ENCODE measurements at places on chromosomes 2 and 18. TPM values are rescaled to one million over a fixed set of nuclear protein-coding genes. Genes with fewer than 3 reads are reported as not detected.

Gene HPCAL1
- total RNA-seq: 144 TPM

Gene FAM228A
- total RNA-seq: not detected

Gene ACVR1
- 41.4 TPM for total RNA-seq

Gene TMEM247
- not detected for total RNA-seq

Gene KCNIP3
- 15.6 TPM for total RNA-seq

Gene CABYR
- total RNA-seq: 3.0 TPM

DNA sequence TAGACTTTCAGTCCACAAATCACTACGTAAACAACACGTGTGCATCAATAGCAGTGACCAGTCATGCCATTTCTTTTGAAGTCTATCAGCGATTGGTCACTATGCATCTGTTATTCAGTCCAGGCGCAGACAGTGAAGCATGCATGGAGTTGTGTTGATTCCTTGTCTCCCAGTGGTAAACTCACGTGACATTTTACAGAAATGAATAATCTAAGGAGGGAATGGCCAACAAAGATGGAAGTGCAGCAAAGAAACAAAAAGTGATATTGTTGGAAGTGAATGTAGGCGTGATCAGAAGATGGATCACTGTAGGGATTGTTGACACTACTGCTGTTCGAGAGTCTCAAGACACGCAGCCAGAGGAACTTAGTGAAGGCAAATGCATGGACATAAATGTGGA, 317.8 kb upstream of the MGAT5 start:
- DNase-seq: no peak

DNA sequence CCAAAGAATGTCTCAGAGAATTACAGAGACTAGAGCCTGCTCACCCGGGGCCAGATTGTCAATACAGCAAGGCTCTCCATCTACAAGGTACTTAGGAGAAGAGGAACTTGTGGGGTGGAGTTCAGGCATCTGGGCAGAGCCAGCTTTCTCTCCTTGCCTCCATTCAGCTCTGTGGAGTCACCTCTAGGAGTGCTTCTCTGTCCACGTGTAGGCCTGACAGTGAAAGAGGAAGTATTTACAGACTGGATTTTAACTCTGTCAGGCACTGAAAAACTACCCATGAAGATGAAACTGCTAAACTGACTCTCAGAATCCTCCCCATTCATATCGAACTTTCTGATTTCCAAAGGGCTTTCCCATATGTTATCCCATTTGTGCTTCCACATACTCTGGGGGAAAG, 315.6 kb downstream of the SETBP1 start:
- no peak for DNase-seq

GRCh38 chr18:66344227-66344626, 259.7 kb downstream of the CDH19 start:
- DNase-seq: peak; percentile 30

GRCh38 chr18:37964885-37965571, 399.4 kb upstream of the CELF4 start:
- no peak for DNase-seq

- DNase-seq: no peak
Measured at GRCh38 chr2:144493027-144493809, 26.7 kb downstream of the ZEB2 start.

DNA sequence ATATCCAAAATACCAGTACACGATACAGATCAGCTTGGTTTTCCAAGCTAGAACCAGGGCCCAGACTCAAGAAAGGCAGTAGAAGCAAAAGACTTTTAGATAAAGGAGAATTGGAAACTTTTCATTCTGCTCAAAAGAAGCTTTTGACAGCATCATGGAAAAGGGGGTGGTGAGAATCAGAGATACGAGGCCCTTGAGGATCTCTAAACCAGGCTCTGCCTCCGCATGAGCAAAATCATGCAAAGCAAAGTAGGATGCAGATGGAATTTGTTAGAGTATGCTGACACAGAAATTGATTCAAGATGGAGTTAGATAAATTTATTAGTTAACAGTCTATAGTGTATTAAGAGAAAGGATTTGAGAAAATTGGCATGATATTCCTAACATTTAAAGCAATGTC, 39.8 kb downstream of the FAM98A start:
- DNase-seq: no peak

- DNase-seq: no peak
Measured at GRCh38 chr2:12769492-12770105, 52.9 kb downstream of the TRIB2 start.
